ENCODE measurements at places on chromosomes 2 and 18.
A peak's percentile ranks its signal among the peaks of the same experiment; 100 is the strongest.

GRCh38 chr2:171365232-171365631 is 68.6 kb downstream of the METTL8 start:
- no peak for DNase-seq

DNA sequence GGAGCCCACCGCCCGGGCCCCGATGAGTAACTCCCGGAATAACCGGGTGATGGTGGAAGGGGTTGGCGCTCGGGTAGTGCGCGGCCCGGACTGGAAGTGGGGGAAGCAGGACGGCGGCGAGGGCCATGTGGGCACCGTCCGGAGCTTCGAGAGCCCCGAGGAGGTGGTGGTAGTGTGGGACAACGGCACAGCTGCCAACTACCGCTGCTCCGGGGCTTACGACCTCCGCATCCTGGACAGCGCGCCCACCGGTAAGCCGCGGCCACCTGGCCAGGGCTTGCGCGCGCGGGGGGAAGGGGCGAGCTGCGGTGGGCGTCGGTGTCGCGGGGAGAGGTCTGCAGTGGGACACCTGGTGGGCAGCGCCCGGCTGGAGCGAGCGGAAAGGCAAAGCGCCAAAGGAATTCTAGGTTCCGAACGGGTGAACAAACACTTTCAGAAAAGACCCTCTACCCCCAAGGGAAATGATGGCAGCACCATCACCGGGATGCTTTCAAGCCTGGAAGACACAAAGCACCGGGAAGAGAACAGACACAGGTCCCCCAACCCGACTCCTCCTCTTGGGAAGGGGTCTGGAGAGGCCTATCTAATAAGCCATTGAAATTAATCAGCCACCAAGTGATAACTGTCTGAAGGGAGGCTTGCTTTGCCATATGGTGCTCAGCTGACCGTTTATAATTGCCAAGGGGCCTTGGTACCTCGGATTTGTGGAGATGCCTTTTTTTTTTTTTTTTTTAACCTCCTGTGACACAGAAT is 1.1 kb downstream of the MIB1 start:
- DNase-seq = peak; percentile 31

GRCh38 chr18:59994357-59994756 is 94.6 kb downstream of the PMAIP1 start:
- DNase-seq = no peak

DNA sequence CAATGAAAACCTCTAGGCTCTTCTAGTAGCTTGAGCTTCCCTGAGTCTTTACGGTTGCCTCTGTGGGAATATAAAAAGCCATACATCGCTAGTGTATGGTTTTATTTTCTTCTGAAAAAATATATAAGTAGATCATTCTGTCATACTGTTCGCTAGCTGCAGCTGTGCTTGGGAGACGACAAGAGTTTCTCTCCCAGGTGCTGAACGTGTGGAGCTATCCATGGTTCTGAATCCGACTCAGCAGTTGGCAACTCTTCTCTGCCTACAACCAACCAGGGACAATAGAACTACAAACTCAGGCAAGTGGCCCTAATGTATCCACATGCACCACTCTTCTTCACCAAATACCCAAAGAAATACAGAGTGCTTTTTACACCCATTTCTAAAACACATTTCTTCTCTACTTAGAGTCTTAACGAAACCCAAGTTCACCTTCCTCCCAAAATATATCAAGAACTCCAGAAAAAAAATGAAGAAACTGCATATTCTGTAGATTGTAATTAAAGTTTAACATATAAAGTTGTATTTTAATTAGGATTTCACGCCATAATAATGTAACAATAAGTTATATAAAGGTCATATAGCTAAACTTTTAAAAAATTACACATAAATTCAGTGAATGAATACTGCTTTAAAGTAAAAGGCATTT is 2.2 kb upstream of the KCNH7 start:
- peak; percentile 60 for DNase-seq

GRCh38 chr2:121147766-121148165 is 137.2 kb downstream of the TFCP2L1 start:
- no peak for DNase-seq

DNA sequence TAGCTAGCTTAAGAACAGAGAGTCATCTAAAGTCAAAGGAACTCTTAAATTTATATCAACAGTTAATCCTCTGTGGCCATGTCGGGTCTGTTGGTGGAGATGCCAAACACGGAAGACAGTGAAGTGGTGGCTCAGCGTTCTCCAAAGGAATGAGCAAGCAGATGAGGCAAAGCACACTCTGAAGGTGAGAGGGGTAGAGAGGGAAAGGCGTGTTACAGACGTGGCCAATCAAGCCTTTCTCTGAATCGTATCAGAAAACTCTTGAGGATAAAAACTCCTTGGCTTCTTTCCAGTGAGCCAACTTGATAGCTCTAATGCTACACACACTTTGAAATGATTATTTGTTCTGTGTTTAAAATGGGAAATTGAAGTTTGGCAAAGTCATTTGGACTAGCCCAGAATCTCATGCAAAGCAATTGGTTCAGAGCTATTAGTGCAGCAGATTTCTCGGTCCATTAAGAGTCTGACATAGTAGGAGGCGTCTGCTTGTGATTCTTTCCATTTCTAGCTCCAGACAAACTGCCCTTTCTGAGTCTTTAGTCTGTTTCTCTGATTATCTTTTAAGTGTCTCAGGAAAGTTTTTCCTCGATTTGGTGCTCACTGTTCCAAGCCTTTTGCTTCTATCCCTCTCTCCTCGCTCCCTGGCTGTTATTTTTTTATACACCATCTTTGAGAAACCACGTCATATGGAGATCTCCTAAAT is 57.5 kb upstream of the CPO start:
- DNase-seq = no peak

- DNase-seq = peak; percentile 95
Observed at GRCh38 chr2:189762551-189763298, at the start of gene OSGEPL1. OSGEPL1 (minus strand) TSS chr2:189762792; CDS start chr2:189761640, 1,152 bp downstream.

- no peak for DNase-seq
Observed at GRCh38 chr2:1650085-1650872, 94.0 kb downstream of the PXDN start.

DNA sequence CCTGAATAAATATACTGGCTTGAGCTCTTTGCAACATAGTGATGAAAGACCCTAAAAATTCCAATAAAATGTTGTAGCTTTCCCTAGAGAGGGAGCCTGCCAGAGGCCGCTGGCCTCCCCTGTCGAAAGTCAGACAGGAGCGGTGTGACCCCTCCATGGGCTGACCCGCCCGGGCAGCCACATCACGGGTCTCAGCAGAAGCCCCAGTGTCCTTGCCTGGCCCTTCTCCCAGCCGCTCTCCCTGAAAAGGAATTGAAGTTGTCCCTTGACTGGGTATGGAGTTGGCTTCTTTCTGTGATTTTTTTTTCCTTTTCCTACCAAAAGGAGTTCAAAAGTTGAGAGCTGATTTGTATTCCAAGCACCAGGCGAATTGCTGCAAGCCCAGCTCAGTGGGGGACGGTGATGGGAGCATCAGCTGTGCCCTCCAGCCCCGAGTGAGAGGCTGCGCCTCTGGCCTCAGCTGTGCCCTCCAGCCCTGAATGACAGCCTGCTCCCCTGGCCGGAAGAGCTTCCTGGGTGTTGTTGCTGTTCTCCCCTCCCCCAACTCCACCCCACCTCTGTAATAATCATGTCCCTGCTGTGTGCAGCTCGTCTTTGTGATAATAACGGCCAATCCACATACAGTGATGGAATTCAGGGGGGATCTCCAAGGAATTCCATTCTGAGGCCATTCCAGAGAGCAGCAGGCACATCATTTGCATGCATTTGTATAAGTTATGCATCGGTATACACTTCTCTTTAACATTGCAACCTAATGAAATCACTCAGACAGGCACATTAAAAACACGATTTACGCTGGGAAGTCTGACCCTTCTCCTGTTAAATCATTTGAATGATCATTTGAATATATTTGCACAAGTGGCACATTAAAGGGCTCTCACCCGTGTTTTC is 501.0 kb downstream of the EIPR1 start:
- DNase-seq = no peak

DNA sequence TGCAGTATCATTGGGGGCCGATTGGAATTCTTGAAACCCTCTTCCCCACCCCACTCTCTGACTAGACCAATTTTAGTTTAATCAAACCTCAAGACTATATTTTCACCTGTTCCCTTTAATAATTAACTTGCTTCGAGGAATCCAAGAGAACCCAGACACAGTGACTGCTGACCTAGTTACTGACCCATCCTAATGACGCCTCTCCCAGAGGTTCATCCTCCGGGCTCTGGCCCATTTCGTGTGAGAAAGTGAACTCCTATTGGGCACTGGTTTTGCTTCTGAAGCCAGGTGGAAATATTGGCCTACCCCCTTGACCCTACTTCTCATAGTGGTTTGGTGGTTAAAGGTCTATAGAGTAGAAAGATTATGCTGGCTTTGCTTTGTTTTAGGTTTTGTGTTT is 39.9 kb downstream of the RPL37A start:
- DNase-seq = no peak

- DNase-seq = no peak
Observed at GRCh38 chr18:13992826-13993540, 77.6 kb upstream of the MC2R start.

- DNase-seq = no peak
Observed at GRCh38 chr2:7891312-7891711, 790.5 kb upstream of the ID2 start.

GRCh38 chr2:100470898-100471514 is 724 bp downstream of the NMS start:
- DNase-seq = peak; percentile 33

Measured in activated naive CD4-positive, alpha-beta T cell treated with anti-CD3 and anti-CD28 coated beads for 36 hours (primary cell).